ENCODE measurements at places on chromosomes 1 and 21.

GRCh38 chr1:151510020-151510405 lies 1.2 kb upstream of the CGN start:
- DNase-seq: no peak

GRCh38 chr1:43367026-43367903 lies 546 bp downstream of the ELOVL1 start:
- DNase-seq: no peak

DNA sequence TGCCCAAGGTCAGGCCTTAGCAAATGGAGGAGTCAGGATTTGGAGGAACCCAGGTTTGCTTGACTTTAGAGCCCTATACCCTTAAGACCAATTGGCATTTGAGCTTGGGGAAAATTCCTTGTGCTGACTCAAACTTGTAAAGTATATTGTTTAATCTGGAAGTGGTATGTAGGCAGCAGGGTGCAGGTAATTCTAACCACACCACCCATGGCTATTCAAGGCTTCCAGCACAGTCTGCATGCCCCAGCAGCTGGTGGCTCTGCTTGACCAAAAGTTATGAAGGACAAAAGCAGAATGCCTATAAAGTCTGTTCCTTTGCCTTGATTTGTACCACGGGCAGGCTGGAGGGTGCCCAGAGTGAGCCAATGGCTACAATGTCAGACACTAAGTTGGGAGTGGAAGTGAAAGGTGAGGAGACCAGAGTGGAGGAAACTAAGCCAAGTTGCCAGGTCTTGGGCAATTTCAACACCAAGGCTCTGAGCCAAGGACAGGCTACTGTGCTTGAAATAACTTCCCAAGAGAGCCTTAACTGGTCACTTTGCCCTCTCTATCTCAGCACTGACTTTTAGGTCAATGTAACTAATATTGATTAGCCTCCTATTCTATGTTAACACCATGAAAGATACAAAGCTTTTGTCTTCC lies 4.7 kb upstream of the G0S2 start:
- no peak for DNase-seq

- DNase-seq: no peak
These were observed 23.9 kb upstream of the ITLN2 start for GRCh38 chr1:160978510-160978927.

- DNase-seq: no peak
These were observed 36.7 kb downstream of the AJAP1 start for GRCh38 chr1:4690951-4691675.

DNA sequence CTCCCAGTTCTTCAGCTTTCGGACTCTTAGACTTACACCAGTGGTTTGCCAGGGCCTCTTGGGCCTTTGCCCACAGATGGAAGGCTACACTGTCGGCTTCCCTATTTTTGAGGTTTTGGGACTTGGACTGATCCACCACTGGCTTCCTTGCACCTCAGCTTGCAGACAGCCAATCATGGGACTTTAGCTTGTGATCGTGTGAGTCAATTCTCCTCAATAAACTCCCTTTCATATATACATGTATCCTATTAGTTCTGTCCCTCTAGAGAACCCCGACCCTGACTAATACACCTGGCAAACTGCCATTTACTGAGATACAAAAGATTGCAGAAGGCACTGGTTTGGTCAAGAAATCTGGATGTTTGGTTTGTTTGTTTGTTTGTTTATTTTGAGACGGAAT lies 6.4 kb upstream of the RAB4A start:
- DNase-seq: no peak

- no peak for DNase-seq
These were observed 20.0 kb upstream of the TSNAX start for GRCh38 chr1:231508497-231508896.

DNA sequence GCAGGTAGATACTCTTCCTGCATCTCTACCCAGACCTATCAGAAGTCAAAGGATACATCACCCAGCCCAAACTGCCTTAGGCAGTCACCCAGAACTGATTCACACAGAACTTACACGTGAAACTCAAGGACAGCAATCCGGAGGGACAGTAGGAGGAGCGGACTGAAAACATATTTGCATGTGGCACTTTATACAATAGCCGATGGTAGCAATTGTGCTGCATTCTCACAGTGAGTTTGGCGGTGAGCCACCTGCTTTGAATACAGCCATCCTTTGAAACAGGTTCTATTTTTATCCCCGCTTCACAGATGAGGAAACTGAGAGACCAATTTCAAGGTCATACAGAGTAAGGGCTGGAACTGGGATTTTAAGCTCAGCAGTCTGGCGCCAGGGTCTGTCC lies 69.5 kb downstream of the EDEM3 start:
- DNase-seq: no peak

- no peak for DNase-seq
These were observed 22.5 kb downstream of the DOP1B start for GRCh38 chr21:36179145-36179544.

DNA sequence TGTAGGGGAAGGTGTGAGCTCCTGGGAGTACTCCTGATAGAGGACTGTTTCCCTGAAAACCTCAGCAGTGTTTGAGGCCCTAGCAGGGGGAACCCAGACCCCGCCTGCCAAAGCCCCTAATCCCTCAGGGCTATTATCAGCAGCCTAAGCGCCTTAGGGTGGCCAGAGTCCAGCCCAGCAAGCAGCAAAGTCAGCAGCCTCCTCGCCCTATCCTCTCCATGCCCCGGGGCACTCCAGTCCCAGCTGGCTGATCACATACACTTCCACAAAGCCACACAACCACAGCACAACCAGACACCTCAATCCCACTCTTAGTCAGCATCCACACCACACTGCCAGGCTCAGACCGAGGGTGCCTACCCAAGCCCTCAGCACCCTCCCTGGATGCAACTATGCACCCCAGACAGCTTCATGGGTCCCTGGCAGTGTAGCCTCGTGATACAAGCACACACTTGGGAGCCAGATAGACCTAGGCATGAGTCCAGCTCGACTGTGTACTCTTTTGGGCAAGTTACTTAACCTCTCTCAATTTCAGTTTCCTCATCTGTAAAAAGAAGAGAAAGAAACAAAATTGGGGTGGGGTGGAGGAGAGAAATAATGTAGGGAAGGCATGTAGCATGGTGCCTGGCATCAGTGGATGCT lies 7.1 kb downstream of the IGSF9 start:
- DNase-seq: no peak

DNA sequence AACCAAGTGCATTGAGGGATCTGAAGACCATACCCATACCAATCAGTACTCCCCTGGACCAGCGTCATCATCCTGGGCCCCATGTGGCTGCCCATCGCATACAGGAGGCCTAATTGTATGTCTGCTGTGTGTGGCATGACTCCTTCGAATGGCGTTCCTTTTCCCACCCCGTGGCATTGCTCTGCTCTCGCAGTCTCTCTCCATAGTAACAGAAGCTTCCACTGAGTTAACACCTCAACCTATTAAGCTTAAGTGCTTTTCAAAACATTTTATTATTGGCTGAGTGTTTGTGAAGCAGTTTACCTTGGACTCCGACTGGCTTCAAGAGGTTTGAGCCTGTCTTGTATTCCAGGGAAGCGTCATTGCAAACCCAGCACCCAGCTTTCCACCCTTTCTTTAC lies 187.1 kb upstream of the LMO4 start:
- DNase-seq: no peak

- peak; percentile 19 for DNase-seq
These were observed 18.3 kb upstream of the HJV start for GRCh38 chr1:146039844-146040194.

DNA sequence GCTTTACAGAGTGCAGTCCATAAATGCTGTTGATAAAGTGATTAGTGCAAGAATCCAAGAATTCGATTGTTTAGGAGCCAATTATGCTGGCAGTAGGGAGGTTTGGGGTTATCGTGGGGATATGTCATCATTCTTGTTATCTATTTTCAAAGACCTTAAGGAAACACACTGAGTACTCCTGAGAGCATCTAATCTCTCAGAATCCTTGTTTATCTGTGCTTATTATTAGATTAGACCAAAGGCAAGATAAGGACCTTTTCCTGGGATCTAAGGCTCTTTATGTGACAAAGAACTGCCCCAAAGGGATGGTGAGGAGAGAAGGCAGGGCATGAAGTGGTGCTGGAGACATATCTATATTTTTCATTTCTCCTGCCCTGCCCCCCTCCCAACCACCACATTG lies 139.1 kb downstream of the TSEN15 start:
- DNase-seq: no peak

DNA sequence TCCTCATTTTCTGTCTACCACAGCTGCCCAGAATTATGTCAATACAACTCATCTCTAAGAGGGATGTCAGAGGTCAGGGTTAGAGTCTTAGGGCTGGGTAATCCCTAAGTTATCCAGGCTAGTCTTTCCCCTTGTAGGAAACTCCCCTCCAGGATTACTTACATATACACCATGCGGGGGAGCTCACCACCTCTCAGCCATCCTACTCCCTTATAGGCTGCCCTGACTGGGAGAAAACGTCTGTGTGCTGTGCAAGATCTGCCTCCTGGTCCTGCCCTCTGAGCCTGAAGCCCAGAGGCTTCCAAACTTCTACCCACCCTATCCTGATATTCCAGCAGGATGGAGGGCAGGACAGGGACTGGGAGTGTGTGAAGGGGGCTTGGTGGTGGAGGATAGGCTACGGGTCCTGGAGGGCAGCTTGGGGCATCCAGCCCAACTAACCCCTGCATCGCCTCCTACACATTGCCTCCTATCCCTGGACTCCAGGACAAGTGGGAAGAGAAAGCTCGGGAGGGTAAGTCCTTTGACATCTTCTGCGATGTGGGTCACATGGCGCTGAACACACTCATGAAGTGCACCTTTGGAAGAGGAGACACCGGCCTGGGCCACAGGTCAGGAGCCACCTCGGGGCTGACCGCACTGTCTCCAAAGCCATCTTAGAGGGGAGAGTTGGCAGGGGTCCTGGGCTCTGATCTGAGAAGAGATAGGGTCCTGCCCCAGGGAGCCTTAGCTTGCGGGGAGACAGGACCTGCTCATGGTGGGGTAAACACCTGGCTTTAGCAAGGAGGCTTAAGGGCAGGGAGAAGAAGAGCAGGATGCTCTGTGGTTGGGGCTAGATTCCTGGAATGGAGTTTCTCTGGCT lies 14.4 kb downstream of the CYP4B1 start:
- DNase-seq: no peak

GRCh38 chr1:85624361-85624760 lies 43.8 kb downstream of the CCN1 start:
- DNase-seq: no peak

GRCh38 chr1:51469518-51469917 lies 49.5 kb downstream of the EPS15 start:
- DNase-seq: no peak

- no peak for DNase-seq
These were observed 49.0 kb downstream of the JAK1 start for GRCh38 chr1:64917328-64917861.

DNA sequence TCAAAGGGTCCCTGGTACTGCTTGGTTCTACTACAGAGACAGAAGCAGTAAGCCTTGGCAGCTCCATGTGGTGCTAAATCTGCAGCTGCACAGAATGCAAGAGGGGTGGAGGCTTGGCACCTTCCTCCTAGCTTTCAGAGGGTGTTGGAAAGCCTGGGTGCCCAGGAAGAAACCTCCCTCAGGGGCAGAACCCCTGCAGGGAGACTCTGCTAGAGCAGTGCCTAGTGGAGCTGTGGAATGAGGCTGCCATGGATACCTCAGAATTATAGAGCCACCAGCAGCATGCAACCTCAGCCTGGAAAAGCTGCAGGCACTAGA lies 76.2 kb upstream of the TLR5 start:
- DNase-seq: no peak

GRCh38 chr1:63590166-63590560 lies 3.0 kb upstream of the PGM1 start:
- no peak for DNase-seq

- no peak for DNase-seq
These were observed 155.7 kb downstream of the PTPRC start for GRCh38 chr1:198794498-198794897.

DNA sequence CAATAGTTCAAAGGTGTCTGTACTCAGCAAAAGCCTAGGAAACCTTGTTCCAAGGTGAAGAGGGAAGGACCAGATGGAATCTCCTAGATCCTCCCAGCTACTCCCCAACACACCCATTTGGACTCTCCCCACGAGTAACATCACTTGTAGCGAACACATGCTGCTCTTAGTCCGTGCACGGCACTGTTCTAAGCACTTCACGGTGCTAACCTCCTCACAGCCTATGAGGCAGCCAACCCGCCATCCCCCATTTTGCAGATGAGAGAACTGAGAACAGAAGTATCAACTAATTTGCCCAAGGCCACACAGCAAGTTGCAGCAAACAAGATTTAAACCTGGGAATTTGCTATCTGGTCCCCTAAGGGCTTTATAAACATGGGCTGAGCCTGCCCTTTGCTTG lies 24.3 kb downstream of the MRPL37 start:
- no peak for DNase-seq

GRCh38 chr1:24351247-24351646 lies 32.1 kb downstream of the GRHL3 start:
- DNase-seq: no peak

- DNase-seq: no peak
These were observed 149.3 kb upstream of the EDN2 start for GRCh38 chr1:41633764-41634163.

DNA sequence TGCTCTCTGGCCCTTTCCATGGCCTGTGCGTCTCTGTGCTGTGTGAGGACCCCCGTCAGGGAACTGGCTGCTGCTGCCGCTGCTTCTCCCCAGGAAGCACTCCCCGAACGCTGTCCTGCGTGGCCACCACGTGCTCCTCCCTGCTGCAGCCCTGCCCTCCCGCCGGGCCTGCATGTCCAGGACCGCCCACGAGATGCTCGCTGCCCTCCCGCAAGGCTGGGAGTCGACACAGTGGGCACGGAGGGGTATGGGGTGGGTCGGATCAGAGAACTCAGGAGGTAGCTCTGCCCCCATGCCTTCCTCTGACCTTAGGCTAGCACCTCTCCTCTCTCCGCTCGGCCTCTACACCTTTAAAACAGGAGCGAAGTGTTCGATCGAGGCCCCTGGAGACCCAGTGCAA lies 171.9 kb upstream of the AJAP1 start:
- no peak for DNase-seq

DNA sequence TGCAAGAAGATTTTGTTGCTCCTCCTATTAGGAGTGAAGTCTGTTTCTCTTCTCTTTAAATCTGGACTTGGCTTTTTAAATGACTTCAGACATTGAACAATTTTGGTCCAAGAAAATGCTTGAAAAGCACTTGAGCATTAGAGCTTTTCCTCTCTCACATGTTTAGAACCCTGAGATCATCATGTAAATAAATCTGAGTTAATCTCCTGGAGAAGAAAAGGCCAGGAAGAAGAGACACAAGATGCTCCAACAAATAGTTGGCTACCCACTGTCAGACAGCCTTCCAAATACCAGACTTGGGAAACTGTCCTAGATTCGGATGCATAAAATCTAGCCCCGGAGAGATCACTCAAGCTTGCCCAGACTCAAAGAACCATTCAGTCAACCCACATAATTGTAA lies 1353.1 kb upstream of the ADGRL4 start:
- DNase-seq: no peak

DNA sequence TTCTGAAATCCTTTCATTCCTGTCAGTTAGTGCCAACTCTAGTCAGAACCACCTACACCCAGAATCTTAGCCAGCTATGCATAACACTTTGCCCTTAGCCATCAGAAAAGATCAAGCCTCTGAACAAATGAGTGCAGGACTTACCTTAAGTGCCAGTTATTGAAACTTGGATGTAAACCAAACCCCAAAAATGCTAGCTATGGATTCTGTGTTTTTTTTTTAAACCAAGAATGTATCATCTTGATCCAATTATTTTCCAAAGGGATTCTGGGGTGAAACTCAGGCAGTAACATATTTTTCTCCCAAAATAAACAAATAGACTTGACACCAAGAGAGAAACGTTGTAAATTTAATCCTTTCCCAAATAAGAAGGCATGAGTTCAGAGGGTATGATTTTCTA lies 538.6 kb upstream of the ADAMTS5 start:
- DNase-seq: no peak

- DNase-seq: no peak
These were observed 16.5 kb upstream of the SPAG17 start for GRCh38 chr1:118201524-118201923.

Data from posterior cingulate gyrus (tissue), 11 donors.